Activated T-cell treated with anti-CD3 and anti-CD28 coated beads, Interleukin-2, amount 50 U/mL, for 4 hours (primary cell): ENCODE measurements at places on chromosomes 11 and 22. TPM values are rescaled to one million over a fixed set of nuclear protein-coding genes. Genes with fewer than 3 reads are reported as not detected.
A peak's percentile ranks its signal among the peaks of the same experiment; 100 is the strongest.

The EFCAB6 gene
- total RNA-seq = 0.18 TPM

The PHF21B gene
- total RNA-seq = not detected

DNA sequence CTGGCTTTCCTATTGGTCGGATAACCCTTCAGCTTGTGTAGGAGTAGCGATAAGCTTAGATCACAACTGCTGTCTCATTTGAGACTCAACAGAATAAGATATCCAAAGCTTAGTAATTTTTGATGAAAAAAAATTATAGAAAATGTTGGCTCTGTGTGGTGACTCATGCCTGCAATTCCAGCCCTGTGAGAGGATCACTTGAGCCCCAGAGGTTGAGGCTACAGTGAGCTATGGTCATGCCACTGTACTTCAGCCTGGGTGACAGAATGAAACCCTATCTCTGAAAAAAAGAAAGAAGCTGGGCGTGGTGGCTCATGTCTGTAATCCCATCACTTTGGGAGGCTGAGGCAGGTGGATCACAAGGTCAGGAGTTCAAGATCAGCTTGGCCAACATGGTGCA lies 55.6 kb upstream of the RRM1 start:
- DNase-seq = no peak

The RAG2 gene
- total RNA-seq = not detected

- no peak for DNase-seq
Observed at GRCh38 chr11:44315947-44316658, 6.2 kb upstream of the ALX4 start.

The KDM4E gene
- total RNA-seq = not detected

DNA sequence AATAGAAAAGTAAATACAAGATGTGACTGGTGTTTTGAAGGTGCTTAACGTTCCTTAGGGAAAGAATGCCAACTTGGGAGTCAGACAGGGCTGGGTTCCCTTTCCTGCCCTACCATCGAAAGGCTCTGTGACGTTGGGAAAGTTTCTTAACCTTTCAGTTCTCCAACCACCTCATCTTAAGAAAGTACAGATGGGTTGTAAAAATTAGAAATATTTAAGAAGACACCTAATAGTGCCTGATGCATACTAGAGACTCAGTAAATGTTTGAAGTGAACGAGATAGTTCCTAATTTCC lies 1.1 kb downstream of the GTPBP1 start:
- DNase-seq = no peak

- no peak for DNase-seq
Observed at GRCh38 chr11:37378958-37379357, 780.9 kb upstream of the RAG2 start.

GRCh38 chr22:29207562-29208501 lies 2.1 kb downstream of the EMID1 start:
- no peak for DNase-seq

DNA sequence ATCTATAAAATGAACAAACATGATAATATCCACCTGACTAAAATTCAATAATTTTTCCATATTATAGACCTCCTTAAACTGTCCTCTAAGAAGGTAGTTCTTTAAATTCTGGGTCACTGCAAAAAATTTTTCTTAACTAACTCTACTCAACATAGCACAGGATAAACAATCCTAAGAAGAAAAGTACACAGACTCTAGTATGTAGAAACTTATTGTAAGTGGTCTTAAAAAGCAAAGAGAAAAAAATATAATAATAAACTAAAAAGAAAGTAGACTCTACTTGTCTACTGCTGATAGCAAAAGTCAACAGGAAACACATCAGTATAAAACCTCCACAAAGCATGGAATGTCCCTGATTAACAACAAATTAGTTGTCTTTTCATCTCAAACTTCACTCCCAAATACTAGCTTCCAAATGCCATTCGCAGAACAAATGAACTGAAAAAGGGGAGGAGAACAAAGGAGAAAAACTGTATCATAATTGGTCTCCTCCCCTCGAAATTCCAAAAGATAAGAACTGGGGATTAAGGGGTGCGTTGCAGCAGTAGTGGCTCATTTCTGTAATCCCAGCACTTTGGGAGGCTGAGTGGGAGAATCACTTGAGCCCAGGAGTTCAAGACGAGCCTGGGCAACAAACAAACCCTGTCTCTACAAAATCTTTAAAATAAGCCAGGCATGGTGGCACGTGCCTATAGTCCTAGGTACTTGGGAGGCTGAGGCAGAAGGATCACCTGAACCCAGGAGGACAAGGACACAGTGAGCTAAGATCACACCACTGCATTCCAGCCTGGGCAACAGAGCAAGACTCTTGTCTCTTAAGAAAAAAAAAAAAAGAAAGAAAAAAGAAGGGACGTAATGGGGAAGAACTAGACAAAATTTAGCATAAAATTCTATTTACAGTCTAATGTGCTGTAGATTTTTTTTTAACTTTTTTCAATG lies 6.5 kb downstream of the FCHSD2 start:
- no peak for DNase-seq

The ZNF215 gene
- total RNA-seq = 0.76 TPM

DNA sequence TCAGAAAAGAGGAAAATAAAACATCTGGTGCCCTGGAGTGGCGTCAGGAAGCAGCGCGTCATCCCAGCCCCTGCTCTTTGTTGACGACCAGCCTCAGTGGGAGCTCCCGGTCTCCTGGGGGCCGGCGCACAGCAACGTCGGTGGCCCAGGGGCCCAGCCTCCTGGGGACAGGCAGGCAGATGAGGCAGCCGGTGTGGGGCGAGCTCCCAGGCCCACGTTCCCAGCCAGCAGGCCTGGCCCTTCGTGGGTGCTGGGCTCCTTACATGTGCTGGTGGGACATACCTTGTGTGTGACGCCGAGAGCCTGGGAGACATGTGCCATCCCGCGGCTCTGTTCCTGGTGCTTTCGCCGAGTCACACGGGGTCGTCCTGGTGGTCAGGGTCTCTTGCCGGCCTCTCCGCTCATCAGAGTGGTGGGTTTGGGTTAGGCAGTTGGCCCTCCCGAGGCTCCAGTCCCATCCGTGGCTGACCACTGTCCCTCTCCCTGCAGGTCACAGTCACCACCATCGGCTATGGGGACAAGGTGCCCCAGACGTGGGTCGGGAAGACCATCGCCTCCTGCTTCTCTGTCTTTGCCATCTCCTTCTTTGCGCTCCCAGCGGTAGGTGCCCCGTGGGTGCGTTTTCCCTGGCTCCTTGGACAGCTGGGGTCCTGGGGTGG lies 116.7 kb downstream of the KCNQ1OT1 start:
- DNase-seq = peak; percentile 1

GRCh38 chr11:134578807-134579723 lies 167.0 kb upstream of the B3GAT1 start:
- DNase-seq = no peak

DNA sequence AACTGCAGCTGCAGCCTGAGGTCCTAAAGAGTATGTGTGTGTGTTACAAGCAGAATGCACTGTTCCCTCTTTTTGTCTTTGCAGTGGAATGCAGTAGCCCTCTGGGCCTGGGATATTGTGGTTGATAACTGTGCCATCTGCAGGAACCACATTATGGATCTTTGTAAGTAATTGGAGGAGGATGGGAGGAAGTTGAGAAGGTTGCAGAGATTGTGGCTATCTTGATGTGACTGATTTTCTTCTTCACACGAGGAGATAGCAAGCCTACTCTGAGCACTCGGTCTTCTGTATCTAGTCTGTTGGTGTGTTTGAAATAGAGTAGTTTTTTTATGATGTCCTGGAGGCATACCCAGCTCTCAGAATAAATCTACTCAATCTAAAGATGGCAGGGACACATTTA lies 2.3 kb downstream of the RBX1 start:
- no peak for DNase-seq
